Activated T-cell treated with anti-CD3 and anti-CD28 coated beads, Interleukin-2, amount 50 U/mL, for 72 hours (primary cell): ENCODE measurements at places on chromosomes 6 and 20. TPM values are rescaled to one million over a fixed set of nuclear protein-coding genes. Genes with fewer than 3 reads are reported as not detected.

DNA sequence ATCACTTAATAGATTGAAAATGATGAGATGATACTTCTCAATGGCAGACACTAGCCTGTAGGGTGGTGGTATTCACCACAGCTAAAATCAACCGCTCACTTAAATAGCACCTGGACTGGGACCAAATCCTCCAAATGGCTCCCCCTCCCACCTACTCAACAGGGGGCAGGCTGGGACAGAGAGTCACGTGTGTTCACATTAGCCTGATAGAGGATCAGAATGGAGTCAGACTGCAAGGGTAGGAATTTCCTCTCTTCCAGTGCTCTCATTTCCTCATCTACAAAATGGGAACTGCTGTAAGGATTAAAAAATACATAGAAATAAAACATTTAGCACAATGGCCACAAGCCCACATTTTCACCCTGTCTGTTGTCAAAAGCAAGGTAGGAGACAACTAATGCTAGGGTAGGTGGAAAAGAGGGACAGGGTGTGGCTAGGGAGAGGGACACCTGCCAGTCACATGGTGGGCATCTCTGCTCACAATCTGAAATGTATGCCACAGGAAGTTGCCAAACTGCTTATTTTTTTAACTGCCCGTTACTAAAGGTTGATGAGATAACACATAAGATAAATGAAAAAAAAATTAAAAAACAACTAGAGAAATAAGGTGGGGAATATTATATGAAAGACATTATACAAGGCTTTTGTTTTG lies 55.3 kb downstream of the BACH2 start:
- no peak for DNase-seq

GRCh38 chr20:48724891-48725554 lies 102.8 kb downstream of the PREX1 start:
- no peak for DNase-seq

DNA sequence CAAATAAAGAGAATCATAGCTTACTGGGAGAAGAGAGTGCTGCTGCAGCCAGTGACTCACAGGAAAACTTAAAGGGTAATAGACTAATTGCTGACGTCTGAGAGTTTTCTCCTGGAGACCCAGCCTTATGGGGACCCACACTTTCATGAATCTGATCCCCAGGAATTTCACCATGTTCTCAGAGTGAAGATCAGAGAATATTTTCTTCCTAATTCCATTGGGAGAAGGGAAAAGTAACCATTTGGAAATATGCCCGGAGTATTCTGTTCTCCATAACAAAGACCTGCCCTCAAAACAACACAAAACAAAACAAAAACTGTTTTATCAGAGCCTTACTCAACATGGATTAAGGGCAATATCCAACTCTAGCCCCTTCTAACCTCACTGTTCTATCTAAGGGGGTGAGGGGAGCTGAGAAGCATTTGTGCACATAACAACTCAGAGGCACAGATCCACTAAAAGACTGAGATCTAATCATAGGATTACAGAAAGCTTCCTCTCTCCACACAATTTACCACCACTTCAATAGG lies 168.2 kb upstream of the SSTR4 start:
- no peak for DNase-seq

DNA sequence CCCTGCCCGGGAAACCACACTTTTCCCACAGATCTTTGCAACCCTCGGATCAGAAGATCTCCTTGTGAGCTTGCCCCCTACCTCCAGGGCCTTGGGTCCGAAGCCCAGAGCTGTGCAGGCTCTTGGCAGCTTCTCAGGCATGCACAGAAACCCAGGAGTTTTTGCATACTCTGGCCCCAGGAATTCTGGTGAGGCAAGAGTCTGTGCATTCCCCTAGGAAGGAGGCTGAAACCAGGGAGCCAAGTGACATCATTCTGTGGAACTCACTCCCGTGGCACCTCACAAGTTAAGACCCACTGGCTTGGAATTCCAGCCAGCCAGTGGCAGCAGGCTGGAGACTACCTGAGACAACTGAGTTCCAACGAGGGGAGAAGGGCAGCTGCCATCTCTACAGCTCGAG lies 100.1 kb downstream of the TNFRSF21 start:
- DNase-seq: no peak

DNA sequence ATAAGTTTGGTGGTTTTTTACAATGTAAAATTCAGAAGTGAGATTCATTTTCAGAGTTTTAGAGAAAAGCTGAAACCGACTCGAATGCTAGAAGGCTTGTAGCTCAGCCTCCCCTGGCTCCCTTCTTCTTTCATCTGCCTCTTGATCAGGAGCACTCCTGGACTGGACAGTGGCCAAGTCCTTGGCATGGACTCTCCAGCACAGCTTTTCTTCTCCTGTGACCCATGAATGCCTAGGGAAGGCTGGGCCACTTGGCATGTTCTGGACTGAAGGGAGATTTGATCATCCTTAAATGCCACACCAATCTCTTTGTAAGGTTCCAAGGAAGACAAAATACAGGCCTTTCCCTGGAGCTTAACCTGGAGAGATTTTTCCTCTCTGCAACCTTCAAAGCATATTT lies 384.0 kb upstream of the SASH1 start:
- DNase-seq: no peak

GRCh38 chr6:72948153-72948552 lies 277.1 kb downstream of the KHDC1L start:
- no peak for DNase-seq

DNA sequence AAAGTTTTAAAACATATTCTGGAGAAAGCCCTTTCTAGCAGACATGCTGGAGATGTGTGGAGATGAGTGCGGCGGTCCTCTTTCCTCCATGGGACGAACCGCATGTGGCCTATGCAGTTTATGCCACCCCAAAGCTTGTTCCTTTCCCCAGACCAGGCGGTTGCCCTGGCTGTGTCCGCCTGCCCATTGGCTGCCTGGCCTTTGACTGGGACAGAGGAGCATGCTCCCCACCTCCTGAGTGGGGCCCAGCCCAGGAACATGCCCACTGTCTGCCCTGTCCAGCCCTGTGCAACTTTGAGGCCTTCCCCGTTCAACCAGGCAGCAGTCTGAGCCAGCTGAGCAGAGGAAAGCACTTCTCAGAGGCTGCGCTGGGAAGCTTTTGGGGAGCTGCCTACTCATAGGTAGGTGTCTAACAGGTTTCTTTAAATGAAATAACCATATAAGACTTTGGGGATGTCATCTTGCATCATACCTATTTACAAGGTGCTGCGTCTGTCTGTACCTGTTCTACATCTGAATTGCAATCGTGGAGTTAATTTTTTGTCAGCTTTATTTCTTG lies 20.6 kb downstream of the FOXC1 start:
- DNase-seq: no peak

- no peak for DNase-seq
Measured at GRCh38 chr6:26183237-26183580, 96.0 kb downstream of the HFE start.

GRCh38 chr20:11728937-11729336 lies 188.8 kb upstream of the BTBD3 start:
- DNase-seq: no peak

DNA sequence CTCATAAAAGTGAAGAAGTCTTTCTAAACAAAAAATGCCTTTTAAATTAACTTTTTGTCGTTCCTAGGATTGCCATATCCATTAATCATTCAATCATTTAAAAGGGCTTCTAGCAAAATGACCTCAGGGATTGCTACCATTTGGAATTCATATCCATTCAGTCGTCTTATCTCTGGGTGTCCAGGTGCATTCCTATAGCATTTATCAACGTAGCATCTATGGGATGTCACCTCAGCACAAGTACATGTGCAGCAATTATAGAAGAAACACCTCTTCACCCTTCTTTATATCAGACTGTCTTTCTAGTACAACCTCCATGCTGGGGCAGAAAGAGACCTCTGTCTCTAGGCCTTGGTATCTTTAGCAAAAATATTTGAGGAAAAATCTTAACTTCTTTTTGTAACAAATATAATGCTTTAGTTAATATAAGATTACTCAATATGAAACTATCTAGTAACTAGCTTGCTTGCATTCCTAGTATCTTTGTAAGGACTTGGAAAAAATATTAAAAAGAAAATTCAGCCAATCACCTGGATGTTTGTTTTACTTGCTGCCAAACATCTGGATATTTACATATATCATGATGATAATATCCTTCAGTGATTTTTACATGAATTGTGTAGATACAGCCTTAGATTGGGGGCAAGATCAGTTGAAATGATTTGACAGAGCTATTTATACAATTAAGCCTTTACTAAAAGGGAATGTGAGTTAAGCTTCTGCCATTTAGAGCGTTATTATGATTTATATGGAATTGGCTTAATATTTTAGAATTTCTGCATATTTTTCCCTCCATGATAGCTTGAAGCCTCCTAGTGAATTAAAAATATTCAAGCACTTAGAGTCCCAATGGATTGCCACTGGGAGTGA lies 356.8 kb downstream of the HDGFL1 start:
- no peak for DNase-seq

- DNase-seq: no peak
Measured at GRCh38 chr6:150576651-150577226, 22.9 kb upstream of the PLEKHG1 start.

DNA sequence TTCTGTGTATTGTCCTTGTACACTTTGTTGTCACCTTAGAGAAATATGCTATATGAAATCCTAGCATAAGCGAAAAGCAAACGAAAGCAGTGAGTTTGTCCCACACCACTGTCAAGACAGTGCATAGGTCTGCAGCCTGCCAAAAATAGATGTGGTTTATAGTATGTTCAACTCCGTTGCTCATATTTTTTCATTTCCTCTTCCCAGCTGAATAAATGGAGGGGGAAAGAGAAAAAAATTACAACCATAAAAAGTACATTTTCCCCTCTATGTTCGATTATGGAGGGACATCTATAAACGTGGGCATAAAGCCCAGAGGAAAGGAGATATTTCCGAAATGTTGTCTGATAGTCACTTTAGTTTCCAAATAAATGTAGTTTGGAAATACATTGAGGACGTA lies 25.8 kb downstream of the PRL start:
- no peak for DNase-seq

Gene L3MBTL3
- total RNA-seq: 10.9 TPM

Gene SDCBP2
- 11.5 TPM for total RNA-seq

Gene NHLRC1
- 0.14 TPM for total RNA-seq

Gene ERMARD
- 30.5 TPM for total RNA-seq

Gene FOXF2
- not detected for total RNA-seq

Gene WDR27
- total RNA-seq: 45.0 TPM

Gene SYCP2
- total RNA-seq: 11.9 TPM

Gene COX4I2
- not detected for total RNA-seq

Gene TRIM31
- not detected for total RNA-seq

Gene GATA5
- total RNA-seq: not detected

Gene BHLHE23
- total RNA-seq: not detected
